ENCODE measurements at places on chromosomes 16 and 17. TPM values are rescaled to one million over a fixed set of nuclear protein-coding genes. Genes with fewer than 3 reads are reported as not detected.

GRCh38 chr16:66604376-66605176 is at the start of gene CMTM3:
Gene CMTM3, plus strand, starts transcription at chr16:66604704. Its CDS starts 102 bp downstream, at chr16:66604806.
- peak; percentile 85 for DNase-seq

DNA sequence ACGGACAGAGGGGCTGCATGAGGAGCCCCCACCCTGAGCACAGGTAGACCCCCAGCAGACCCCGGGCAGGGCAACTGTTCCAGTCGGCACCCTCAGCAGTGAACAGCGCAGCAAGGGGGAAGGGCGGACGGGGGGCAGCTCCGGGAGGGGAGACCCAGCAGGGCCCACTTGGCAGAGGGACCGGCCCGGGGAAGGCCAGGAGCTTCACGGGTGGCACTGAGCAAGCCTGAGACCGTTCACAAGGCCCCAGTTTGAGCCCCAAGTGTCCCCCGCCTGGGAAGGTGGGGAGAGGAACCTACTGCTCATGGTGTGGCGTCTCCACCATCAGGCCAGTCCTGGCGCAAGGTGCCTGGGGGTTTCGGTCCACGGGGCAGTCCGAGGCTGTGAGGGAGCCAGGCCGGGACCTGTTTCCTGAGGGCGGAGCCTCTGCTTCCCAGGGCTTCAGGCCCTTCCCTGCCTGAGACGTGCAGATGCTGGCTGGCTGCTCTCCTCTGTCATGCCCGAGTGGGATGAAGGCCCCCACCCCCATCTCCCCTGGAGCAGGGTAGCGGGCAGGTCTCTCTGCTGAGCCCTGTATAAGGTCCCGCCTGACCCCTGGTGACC is 54.4 kb upstream of the GNG13 start:
- no peak for DNase-seq

- no peak for DNase-seq
These were observed 244.4 kb downstream of the HS3ST3B1 start for GRCh38 chr17:14545156-14545906.

- peak; percentile 61 for DNase-seq
These were observed 37.8 kb upstream of the ADGRG1 start for GRCh38 chr16:57590654-57591085.

DNA sequence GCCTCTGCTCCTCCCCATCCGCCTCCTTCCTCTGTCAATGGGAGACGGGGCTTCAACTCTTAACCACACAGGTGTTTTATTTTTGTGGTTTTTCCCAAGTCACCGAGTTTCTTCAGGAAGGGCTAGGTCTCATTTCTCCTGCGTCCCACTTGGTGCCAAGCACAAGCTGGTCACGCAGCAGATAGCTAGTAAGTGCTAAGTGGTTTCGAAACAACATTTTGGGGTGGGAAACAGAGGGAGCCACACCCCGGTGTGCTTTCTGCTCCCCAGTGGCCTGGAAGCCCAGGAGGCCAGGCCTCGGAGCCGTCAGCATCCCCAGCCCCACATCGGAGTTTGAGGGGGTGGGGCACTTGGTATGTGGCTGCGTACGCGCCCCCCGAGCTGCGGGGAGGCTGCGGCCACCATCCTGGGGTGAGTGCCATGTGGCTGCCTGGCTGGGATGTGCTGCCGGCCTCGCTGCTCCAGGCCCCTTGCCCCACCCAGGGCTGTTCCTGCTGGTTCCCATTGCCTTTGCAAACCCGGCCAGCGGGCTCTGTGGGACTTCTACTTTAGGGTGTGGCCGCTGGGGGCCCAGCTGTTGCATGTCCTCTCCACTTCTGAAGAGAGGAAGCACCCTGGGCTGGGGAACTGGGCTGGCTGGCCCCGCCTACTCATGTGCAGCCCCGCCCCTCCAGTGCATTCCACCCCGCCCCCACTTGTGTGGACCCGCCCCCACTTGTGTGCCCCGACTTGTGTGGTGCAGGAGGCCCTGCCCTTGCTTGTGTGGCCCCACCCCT is 55.6 kb downstream of the BAIAP2 start:
- peak; percentile 26 for DNase-seq

GRCh38 chr17:46823657-46824056 is 5.2 kb upstream of the WNT3 start:
- DNase-seq, result no peak

- no peak for DNase-seq
These were observed 1.9 kb upstream of the SLC5A2 start for GRCh38 chr16:31480851-31481536.

The ABCA9 gene
- total RNA-seq, result 3.6 TPM
